Activated T-cell treated with anti-CD3 and anti-CD28 coated beads for 1 hour (primary cell): ENCODE measurements at places on chromosomes 13 and 19.
A peak's percentile ranks its signal among the peaks of the same experiment; 100 is the strongest.

GRCh38 chr13:109151255-109151654 is 521.8 kb downstream of the MYO16 start:
- no peak for DNase-seq

DNA sequence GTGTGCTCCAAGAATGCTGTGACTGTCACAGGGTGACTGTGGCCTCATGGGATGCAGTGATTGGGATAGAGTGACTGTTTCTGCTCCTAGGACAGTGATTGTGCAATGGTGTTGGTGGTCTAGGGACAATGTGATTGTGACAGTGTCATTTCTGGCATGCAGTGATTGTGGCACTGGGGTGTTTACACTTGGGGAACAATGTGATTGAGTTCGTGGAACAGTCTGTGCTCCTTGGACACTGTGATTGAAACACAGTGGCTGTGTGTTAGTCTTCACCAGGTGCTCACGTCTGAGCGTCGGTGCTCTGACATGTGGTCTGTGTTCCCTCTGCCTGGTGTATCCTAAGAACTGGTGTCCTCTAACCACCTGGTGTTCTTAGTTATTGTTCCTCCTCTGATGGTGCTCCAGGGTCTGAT is 1.7 kb downstream of the PDE4A start:
- no peak for DNase-seq

- DNase-seq = no peak
These were observed 78.3 kb upstream of the IPO5 start for GRCh38 chr13:97875218-97875617.

GRCh38 chr13:20182231-20182846 is 10.4 kb downstream of the GJB2 start:
- DNase-seq = no peak

- no peak for DNase-seq
These were observed 556.2 kb downstream of the KCTD12 start for GRCh38 chr13:76329866-76330580.

- DNase-seq = no peak
These were observed 182.0 kb upstream of the SERP2 start for GRCh38 chr13:44191504-44192171.

- DNase-seq = no peak
These were observed 9.6 kb downstream of the GJB6 start for GRCh38 chr13:20222553-20222952.

- no peak for DNase-seq
These were observed 8.7 kb upstream of the GGACT start for GRCh38 chr13:100597253-100597652.

DNA sequence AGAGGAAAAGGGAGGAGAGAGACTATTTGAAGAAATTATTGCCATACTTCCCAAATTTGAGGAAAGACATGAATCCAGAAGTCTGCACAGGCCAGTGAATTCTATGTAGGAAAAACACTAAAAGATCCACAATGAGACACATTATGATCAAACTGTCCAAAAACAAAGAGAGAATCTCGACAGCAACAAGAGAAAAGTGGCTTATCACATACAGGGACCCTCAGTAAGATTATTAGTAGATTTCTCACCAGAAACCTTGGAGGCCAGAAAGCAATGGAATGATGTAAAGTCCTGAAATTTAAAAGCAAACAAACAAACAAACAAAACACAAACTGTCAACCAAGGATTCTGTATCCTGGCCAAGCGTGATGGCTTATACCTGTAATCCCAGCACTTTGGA is 55.7 kb upstream of the IL17D start:
- no peak for DNase-seq

GRCh38 chr19:14433554-14434501 is 722 bp downstream of the PKN1 start:
- peak; percentile 50 for DNase-seq

- no peak for DNase-seq
These were observed 10.0 kb upstream of the VWA8 start for GRCh38 chr13:41970918-41971317.

DNA sequence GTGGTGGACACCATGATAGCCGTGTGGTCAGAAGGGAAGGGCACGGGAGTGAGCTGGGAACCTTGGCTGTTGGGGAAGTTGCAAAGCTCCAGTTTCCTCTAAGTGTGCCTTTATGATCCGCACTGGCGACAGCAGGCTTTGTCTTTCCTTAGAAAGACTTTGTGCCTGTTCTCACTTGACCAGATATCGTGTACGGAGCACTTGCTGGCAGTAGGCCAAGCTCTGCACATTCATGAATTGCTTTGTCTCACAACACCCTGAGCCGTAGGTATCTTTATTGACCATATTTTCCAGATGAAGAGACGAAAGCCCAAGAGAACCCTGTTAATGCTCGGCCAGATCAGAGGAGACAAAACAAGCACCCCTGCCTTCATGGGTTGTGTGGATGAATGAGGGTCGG is 15.1 kb downstream of the CUL4A start:
- DNase-seq = no peak

- no peak for DNase-seq
These were observed 123.0 kb downstream of the KL start for GRCh38 chr13:33139184-33139583.

- peak; percentile 41 for DNase-seq
These were observed 40.3 kb downstream of the RCBTB2 start for GRCh38 chr13:48492470-48493065.

DNA sequence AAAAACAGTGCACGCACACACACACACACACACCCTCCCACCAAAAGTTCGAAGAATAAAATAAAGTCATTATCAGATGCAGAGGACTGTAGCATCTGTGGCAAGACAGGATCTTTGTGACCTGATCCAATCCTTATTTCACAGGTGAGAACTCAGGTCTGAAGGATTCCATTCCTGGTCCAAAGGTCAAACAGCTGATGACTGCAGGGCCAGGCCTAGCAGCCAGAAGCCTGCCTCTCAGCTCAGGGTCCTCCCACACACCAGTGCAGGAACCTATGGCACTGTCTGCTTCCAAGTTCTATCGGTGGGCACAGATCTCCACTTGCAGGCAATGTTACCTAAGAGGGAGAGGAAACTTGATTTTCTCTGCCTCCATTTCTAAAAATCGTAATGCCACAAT is 57.5 kb downstream of the SERP2 start:
- DNase-seq = no peak

DNA sequence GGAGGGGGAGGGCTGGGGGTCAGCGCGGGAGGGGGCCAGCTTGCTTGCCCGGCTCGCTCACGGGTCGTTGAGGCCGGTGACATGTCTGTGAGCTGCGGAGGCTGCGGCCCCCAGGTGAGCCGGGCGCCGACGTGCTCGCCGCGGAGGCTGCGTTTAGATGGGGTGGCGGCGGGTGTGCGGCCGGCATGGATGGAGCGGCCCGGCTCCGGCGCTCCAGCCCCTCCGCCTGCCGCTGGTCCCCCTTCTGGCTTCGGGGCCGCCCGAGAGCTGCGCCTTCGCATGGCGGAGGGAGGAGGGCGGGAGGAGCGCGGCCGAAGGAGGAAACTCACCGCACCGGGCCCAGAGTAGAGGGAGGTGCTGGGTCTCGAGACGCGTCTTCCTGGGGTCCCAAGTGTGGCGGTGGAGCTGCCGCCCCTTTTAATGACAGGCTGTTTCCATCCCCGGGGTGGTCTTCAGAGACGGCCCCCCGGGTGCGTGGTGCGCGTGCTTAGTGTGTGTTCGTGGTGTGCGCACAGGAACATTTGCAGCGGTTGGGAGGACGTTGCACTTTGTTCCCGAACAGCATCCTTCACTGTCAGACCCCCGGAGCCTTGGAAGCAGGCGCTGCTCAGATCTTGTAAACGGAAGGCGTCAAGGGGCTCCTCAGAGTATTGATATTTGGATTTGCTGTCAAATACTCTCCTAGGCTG is at the start of gene AKAP11:
TSS of gene AKAP11 (plus strand) at position 38 of the 689 bp plus-strand sequence. CDS start 14,197 bp downstream, outside the sequence.
- DNase-seq = peak; percentile 27

- no peak for DNase-seq
These were observed 1.9 kb downstream of the TSHZ3 start for GRCh38 chr19:31347354-31347753.

GRCh38 chr19:18263324-18264136 is 10.7 kb downstream of the IQCN start:
- no peak for DNase-seq

- DNase-seq = no peak
These were observed 29.8 kb upstream of the PABPC3 start for GRCh38 chr13:25065974-25066770.

- no peak for DNase-seq
These were observed 3.8 kb upstream of the TMEM91 start for GRCh38 chr19:41372501-41372900.

- no peak for DNase-seq
These were observed 39.7 kb downstream of the MLLT1 start for GRCh38 chr19:6239871-6240676.

DNA sequence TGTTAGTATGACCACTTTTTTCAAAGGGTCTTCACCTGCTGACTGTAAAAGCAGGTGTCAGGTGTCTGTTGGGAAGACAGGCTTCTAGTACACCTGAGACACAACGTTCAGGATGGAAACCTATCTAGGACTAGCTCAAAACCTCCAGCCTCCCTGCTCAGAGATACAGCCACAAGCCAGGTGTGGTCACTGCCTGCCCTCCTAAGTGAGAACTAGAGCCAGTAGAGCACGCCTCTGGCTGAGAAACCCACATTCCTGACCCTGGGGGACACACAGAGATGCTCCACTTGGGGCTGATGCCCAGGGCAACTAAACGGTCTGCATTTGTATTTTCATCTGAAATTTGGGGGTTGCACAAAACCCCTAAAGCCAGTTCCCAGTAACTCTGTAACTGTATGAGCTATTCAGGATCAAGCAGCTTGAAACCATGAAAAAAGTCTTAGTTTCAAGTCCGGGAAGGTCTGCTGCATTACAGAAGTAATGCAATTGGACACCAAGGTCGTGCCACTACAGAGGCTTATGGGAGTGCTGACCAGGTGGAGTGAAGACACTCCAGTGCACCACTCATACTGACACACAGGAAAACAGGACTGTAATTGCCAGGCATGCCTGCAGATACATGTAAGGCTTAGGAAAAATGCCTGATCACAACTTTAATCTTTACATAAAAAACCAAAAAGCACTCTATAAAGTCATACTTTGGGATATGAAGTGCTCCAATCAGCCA is 27.8 kb downstream of the ANKRD10 start:
- no peak for DNase-seq

GRCh38 chr13:73075546-73075945 is 16.7 kb downstream of the KLF5 start:
- DNase-seq = no peak

DNA sequence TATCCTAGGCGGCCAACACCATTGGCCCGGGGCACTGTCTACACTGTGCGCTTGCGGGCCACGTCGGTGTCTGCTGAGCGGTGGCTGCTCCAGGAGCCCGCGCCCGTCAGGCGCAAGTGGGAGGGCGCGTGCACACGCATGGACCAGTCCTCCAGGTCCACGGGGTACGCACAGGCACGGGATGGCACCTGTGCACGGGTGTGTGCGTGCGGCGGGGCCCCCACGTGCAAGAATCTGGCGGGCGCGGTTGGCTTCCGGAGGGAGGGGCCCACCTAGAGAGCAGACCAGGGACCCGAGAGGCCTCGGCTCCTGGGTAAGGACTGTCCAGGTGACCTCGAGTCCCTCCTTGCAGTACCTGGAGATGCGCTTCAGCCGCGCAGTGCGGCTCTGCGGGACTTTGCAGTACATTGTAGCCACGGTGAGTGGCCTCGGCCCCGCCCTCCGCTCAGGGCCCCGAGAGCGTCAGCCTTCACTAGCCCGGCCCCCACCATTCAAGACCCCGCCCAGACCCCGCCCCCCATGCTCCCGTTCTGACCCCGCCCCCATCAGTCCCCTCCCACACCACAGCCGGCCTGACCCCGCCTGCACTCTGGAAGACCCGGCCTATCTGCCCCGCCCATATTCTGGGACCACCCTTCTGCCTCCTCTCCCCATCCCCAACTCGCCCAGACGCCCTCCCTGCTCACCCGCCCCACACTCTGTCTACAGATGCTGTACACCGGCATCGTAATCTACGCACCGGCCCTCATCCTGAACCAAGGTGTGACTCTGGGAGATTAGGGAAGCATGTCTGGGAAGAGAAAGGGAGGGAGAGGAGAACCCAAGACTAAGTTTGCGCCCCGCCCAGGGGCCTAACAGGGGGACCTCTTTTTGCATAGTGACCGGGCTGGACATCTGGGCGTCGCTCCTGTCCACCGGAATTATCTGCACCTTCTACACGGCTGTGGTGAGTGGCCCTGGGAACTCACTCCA is 2.3 kb downstream of the SLC5A5 start:
- peak; percentile 64 for DNase-seq

DNA sequence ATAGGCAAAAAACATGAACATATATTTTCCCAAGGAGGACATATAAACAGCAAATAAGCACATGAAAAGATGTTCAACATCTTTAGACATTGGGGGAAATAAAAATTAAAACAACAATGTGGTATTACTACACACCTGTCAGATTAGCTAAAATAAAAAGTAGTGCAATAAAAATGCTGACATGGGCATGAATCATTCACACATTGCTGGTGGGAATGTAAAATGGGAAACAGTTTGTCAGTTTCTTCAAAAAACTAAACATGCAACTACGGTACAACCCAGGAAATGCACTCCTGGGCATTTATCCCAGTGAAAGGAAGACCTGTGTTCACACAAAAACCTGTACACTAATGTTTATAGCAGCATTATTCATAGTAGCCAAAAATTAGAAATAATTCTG is 5.3 kb upstream of the SUCLA2 start:
- no peak for DNase-seq

DNA sequence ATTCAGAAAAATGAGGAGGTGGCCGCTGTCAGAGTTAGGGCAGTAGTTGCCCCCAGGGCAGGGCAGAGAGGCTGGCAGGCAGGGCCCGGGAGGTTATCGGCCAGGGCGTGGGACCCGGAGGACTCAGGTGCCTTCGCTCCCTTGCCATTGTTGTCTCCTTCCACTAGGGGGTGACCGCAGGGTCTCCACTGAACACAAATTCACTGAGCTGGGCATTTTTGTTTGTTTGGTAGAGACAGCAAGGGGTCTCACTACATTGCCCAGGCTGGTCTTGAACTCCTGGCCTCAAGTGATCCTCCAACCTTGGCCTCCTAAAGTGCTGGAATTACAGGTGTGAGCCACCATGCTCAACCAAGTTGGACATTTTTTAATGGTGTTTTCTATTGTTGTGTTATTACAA is 25.1 kb downstream of the CARS2 start:
- no peak for DNase-seq

GRCh38 chr13:51822106-51822815 is 18.3 kb upstream of the DHRS12 start:
- DNase-seq = no peak

- no peak for DNase-seq
These were observed 100.2 kb upstream of the RFC3 start for GRCh38 chr13:33717775-33718174.

- DNase-seq = no peak
These were observed 225.9 kb downstream of the OLFM4 start for GRCh38 chr13:53254500-53254899.

DNA sequence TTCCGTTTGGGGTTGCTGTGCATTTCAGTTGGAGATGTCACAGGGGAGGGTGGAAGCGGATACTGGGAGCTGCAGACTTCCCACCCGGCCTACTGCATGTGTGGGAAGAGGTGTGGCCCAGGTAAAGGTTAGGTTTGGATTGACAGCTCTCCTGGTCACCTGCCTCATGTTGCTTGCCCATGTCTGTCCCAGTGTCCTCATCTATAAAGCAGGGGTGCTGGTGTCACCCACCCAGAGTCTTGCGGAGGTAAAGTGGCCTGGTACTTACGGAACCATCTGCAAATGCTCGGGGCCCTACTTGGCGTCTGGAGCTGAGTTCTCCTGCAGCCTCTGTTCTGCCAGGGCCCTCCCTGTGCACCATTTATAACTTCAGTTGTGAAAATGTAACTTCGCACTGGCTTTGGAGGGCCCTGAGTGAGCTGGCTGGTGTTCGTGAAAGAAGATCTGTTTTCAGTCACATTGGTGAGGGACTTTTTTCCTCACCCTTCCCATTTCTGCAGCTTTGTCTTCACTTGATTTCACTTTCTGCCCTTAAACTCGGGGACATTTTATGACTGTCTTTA is 65.1 kb upstream of the TEX29 start:
- DNase-seq = no peak
